ENCODE measurements at places on chromosomes 4 and X.
A peak's percentile ranks its signal among the peaks of the same experiment; 100 is the strongest.

GRCh38 chrX:23726191-23726590 lies 16.9 kb downstream of the ACOT9 start:
- DNase-seq = no peak

DNA sequence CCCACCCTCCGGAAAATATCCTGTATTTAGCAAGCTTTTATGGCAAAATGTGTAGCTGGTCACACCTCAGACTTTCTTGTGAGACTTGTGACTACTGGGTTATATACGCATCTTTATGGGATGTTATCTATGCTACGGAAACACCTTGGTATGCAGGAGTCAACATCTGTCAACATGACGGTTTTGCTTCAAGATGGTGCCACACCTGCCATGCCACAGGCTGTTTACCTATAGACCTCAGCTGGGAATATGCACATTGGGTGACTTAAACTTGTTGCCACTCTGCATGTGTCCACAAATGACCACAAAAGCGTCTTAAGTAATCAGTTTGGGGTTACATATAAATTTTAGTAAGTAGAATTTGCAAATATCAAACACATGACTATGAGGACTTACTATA lies 192.3 kb upstream of the ATP6AP2 start:
- DNase-seq = no peak

GRCh38 chr4:79408063-79408462 lies at the start of gene GK2:
TSS of gene GK2 (minus strand) at chr4:79408228. CDS start at chr4:79408200, 28 bp downstream.
- no peak for DNase-seq

DNA sequence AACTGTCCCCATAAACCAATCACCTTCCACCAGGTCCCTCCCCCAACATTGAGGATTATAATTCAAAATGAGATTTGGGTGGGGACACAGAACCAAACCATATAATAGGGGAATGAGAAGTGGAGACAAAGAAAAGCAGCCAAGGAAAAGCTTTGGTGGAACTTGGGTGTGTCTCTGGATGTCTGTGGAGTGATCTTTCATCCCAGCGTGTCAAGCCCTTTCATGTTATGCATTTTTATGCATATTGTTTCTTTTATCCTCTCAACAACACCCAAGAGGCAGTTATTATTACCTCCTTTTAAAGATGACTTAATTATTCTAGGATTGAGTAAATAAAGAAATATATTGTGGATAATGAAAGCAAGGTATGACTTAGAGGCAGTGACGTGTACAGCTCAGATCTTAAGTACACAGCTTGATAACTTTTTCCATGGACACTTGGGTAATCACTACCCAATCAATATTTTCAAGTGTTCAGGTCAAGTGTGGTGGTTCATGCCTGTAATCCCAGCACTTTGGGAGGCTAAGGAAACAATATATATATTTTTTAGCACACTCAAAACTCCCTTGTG lies 42.6 kb upstream of the HOPX start:
- DNase-seq = no peak

- DNase-seq = no peak
Measured at GRCh38 chr4:162116095-162116779, 47.6 kb downstream of the FSTL5 start.

- DNase-seq = peak; percentile 50
Measured at GRCh38 chrX:119067023-119067739, 5.6 kb upstream of the CT47C1 start.

DNA sequence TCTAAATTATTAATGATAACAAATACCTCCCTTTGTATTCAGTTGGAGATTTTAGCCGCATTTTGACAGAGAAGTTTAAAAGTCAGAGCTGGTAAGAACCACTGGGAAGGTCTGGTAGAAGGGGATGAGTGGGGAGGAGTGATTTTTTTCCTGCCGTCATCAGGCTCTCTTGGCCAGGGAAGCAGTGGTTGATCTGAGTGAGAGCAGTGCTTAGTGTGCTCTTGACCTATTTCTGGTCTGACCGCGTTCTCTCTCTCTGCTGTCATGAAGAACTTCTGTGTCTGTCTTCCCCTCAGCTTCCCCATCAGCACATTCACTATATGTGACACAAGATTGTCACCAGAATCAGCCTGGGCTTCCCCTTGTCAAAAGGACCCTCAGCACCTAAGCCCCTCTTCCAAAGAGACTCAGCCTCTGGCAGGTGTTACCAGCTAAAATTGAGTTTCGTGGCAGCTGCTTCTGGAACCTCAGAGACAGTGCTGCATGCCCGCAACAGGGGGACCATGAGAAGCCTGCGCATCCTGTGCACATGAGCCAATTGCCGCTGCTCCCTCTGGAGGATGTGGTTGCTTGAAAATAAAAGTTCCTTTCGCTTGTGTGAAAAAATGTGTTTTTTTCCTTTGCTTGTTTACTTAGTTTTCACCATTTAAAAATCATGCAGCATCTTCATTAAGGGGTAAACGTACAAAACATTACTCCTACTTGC lies 268.9 kb downstream of the C4orf33 start:
- no peak for DNase-seq

GRCh38 chrX:24718771-24719170 lies 25.1 kb downstream of the POLA1 start:
- DNase-seq = no peak

DNA sequence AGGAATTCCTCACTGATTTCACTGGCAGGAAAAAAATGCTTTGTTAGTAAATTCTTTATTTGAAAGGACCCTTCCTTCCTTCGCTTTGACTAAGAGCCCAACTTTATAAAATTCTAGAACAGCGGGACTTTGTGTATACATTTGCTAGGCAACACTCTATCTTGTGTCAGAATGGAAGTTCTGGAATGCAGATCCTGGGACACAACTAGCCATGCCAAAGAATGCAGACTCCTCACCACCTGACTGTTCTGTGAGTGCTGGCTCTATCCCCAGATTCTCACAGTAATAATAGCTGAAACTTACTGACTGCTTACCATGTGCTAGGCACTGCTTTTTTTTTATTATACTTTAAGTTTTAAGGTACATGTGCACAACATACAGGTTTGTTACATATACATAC lies 73.3 kb upstream of the ZDHHC15 start:
- DNase-seq = no peak

DNA sequence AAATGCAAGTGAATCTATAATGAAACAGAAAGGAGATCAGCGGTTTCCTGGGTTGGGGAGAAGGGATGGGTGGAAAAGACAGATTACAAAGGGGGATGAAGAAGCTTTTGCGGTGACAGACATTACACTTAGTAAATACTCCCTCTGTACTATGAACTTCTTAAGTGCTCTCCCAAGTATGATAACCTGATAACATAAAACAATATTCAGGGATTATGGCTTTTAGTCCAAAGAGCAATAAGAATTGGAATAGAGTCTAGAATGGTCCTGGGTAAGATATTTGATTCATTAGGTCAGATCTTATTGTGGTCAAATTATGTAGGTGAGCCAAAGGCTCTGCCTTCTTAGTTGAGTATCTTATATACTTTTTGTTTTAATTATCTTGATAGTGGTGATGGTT lies 9.2 kb downstream of the LRRC66 start:
- DNase-seq = no peak

DNA sequence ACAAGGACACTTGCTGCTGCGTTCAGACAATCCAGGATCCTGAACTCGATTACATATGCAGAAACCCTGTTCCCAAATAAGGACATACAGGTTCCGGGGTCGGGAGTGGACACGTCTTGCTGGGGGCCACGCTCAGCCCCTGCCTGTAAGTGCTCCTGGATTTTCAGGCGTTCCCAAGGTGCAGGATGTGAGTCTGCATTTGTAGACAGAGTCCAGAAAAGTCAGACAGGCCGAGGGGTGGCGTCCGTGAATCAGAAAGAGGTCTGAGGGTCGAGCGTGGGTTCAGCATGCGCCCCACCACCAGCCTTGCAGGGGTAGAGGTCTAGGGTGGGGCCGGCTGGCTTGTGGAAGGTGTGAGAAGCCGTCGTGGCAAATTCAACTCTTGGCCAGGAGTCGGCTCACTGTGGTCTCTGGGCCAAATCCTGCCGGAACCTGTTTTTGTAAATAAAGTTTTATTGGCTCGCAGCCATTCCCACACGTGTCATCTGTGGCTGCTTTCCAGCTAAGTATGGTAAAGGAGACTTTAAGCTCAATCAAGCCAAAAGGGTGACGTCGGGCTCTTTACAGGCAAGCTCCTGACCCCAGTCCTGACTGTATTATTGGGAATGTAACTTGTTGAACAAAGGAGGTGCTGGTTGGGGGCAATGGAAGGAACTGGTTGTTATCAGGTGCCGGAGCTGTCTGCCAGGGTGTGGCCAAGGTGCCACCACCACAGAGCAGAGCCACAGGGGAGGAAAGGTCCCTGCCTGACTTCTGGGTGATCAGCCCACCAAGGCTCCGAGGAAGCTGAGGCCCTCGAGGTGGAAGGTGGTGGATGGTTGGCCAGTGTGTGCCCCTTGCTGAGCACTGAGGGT lies 7.4 kb downstream of the DOK7 start:
- DNase-seq = no peak

DNA sequence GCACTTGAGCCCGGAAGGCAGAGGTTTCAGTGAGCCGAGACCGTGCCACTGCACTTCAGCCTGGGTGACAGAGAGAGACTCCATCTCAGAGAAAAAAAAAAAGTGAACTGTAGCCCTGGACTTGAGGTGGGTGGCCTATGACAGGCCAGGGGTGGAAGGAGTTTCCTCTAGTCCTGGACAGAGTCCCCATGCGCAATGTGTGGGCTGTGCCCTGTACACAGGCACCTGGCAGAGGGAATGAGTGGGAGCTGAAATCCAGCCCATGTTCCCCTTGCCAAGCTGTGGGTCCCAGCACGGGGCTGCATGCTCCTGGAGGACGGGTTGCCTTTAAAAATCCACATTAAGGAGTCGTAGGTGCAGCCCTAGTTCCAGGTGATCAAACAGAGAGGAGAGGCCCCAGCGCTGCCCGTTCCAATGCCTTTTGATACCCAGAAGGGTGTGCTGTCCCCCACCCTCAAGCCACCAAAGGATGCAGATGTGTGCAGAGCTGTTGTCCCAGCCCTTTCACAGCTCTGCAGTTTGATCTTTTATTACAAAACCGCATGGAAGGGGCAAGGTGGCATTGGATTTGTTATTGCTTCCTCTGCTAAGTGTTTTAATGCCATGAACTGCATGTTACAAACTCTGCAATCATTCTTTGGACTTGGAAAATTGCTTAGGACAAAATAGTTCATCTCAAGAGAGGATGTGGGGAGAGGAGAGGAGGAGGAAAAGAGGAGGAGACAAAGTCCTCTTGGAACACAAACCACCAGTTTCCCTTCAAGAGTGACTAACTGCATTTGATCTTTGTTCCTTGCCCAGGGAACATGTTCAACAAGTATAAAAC lies 38.0 kb upstream of the PDK3 start:
- DNase-seq = no peak

DNA sequence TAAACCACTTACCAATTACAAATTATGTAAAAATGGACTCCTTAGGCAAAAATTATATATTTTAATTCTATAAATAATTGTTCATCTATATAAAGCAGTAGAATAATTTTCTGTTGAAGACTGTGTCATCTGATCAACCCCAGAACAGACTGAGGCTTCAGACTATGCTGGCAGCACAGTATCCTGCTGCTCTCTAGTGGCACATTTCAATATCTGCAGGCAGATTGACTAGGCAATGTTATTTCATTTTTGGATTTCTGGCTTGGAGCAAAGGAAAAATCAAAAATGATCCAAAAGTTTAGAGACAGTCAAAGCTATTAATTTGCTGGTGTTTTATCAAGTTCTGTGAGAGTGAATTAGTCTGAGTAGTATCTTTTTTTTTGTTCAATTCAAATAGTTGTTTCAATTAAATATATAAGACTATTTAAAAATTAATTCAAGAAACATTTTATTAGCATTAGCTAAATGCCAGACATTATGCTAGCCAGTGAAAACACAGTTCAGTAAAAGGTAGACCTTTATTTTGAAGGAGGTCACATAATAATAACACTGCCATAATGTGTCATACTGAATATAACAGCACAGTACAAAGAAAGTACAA lies 21.3 kb upstream of the SULT1E1 start:
- peak; percentile 15 for DNase-seq

DNA sequence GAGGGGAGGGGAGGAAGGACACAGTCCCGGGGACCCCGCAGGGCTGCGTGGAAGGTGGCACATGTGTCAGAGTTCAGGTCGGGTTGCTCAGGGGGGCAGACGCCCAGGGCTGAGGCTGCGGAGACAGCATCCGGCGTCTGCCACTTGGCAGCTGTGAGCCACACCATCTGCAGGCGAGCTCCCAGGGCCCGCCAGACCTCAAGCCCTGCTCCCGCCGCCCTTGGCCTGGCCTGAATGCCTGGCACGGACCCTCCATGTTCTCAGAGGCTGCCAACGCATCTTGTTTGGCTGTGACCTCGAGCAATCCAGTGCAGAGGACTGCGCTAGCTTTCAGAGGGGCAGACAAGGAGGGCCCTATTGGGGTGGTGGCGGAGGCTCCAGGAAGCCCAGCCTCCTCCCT lies 5.1 kb downstream of the BGN start:
- DNase-seq = no peak

- DNase-seq = no peak
Measured at GRCh38 chr4:105343146-105343931, 130.5 kb downstream of the PPA2 start.

DNA sequence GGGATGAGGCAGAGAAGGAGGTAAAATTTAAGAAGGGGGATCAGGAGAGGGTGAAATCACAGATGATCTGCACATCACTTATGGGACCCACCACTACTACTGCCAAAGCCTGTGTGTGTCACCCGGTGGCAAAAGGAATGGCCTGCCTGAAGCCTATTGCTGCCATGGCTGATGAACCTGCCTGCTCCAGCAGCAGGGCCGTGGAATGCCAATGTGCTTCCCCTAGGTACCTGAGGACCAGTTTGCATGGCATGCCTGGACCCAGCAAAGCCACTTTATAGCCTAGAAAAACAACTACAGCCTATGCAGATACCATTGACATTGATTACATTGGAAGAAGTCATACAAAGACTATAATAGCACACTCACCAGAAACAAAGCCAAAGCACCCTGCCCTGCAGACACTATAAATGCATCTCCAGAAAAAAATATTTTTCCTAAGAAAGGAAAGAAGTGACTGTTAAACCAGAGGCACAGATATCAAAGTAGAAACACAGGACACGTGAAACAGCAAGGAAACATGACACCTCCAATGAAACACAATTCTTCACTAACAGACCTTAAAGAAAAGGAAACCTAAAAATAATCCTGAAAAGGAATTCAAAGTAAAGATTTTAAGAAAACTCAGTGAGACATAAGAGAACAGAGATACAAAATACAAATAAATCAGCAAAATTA lies 680.7 kb upstream of the GRID2 start:
- DNase-seq = peak; percentile 34

GRCh38 chr4:82851885-82852750 lies 38.8 kb downstream of the SEC31A start:
- DNase-seq = no peak

DNA sequence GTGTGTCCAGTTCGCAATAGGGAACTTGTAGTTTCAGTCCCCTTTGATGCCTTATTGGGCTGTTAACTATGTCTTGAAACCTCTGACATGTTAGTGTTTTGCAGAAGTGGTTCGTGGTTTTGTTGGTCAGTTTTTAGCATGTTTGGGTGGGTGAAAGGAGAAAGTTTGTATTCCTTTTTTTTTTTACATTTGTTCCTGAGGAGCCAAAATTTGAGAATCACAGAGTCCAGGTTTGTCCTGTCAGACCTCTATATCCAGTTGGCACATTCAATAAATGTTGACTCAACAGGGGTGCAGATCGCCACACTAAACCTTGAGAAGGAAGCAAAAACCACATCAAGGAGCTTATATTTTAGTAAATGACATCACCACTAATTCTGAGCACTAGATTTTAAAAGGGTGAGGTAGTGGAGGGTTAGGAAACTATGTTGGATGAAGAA lies 26.2 kb downstream of the DLG3 start:
- DNase-seq = no peak

- peak; percentile 24 for DNase-seq
Measured at GRCh38 chrX:22730542-22730941, 269.2 kb upstream of the DDX53 start.

GRCh38 chrX:118448273-118448783 lies 47.3 kb upstream of the DOCK11 start:
- DNase-seq = no peak

- DNase-seq = no peak
Measured at GRCh38 chr4:124863040-124863545, 150.6 kb upstream of the ANKRD50 start.
